ENCODE measurements at places on chromosomes 11 and 22.

GRCh38 chr22:38955926-38956325 is 1.5 kb upstream of the APOBEC3A start:
- DNase-seq, result no peak

- no peak for DNase-seq
These were observed 8.6 kb upstream of the CRYBB2 start for GRCh38 chr22:25210793-25211192.

DNA sequence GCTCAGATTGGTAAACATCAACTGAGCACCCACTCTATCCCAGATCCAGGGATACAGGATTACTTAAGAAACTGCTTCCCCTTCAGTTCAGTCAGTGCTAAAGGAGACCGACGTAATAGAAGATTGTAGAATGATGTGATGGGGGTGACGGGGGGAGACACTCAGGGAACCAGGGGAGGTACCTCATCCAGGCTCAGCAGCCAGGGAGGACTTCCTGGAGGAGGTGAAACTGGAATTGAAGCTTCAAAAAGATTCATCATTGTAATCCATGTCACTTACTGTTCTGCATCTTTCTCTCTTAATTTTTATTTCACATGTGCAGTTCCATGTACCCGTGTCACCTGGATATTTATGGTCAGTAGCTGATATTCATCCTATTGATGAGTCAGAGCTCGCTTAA is 19.1 kb upstream of the TEF start:
- DNase-seq, result no peak

DNA sequence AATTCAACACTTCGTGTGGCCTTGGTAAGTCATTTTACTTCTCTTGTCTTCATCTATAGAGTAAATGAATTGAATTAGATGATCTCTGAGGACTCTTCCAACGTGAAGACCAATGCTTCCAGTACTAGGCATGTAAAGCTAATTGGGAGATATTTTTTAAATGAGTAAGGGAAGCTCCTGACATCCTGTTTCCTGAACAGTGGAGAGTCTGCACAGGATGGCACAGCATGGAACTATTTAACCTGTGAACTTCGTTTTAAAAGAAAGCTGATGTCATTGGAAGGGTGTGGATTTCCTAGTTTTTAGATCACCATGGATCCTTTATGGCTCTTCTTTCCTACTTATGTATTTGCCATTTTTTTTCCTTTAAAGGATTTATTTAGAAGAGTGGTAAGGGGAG is 48.4 kb upstream of the HSD17B12 start:
- no peak for DNase-seq

- DNase-seq, result no peak
These were observed 844 bp downstream of the APOL6 start for GRCh38 chr22:35649026-35649553.

DNA sequence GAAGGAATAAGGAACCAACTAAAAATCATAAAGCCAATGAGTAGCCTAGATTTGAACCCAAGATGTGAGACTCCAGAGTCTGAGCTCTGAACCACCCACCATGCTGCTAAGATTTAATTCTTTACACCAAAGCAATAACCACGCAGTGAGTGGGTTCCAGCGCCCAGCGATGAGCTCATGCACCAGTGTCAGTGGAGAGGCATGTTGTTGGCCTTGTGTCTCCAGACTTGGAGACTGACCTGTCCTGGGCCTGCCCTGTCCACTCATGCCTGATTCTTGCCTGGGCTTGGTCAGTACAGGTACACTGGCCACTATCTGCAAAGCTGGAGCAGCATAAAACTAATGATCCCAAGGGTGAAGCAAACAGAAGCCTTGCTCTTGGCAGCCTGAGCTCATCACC is 53.9 kb upstream of the TIMP3 start:
- no peak for DNase-seq

DNA sequence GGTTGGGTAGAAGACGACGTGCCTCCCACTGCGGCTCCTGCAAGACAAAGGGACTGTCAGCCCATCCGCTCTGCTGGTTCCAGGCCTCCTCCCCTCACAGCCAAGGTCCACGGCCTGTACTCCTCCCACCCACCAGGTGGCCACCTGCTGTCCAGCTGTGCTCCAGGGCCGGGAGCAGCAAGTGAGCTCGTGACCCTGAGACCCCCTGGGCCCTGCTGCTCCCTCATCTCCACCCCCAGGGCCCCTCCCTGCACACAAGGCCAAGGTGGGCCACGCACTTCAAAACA is 27.4 kb downstream of the TSPAN4 start:
- no peak for DNase-seq

DNA sequence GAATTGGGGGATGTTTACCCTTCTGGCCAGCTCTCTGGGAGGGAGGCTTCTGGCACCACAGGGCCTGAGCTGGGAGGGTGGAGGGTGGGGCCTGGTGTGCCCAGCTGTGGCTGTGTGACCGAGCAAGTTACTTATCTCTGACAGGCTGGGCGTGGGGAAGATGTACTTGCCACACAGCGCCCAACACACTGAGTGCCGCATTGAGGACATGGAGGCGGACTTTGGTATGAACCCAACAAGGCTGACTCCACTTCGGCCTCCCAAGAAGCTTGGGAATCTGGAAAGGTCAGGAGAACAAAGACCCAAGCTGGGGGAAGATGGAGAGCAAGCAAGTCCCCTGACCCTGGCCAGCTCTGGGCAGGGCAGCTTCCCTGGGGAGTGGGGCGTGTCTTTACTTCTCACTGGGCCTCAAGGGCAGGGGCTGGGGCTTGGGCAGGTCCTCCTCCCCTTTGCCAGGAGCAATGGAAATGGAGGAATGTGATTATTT is 2.4 kb upstream of the MGAT3 start:
- DNase-seq, result no peak

- no peak for DNase-seq
These were observed 148.3 kb upstream of the THY1 start for GRCh38 chr11:119571311-119571710.

DNA sequence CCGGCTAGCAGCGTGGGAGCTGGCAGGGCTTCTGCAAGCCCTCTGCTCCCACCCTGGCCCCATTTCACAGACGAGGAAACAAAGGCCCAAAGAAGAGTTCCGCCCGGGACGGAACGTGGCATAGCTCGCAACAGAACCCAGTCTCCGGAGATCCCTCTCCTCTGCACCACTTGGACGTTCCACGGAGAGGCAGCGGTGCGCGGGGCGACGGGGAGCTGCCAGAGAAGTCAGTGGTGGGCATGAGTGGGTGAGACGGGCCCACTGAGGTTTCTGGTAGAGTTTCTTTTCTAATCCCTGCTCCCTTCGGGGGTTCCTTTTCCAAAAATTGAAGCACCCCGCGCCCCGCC is 554 bp upstream of the NECTIN1 start:
- no peak for DNase-seq

- no peak for DNase-seq
These were observed 49.1 kb upstream of the LRRC32 start for GRCh38 chr11:76719686-76720085.

DNA sequence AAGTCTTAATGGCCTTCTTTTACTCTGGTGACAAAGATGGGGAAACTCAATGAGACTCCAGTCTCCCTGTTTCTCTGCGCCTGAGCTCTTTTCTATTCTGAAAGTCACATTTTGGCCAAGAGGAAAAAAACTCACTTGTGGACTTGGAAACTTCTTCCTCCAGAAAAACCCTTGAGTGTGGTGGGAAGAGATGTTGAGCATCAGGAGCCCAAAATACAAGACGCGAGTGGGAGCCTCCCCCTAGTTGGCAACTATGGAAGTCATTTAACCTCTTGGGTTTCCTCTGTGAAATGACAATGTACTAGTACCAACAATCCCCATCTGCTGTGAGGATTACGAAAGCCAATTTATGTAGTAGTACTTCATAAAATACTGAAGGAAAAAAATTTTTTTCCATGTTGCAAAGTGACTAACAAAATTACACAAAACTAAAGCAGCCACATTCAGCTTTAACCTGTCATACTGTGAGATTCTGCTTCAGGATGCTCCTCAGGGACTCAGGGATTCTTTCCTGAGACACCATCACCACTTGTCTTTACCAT is 524 bp upstream of the SLC25A17 start:
- no peak for DNase-seq

GRCh38 chr11:132818951-132819350 is 713.4 kb downstream of the OPCML start:
- DNase-seq, result no peak

GRCh38 chr11:80816454-80816847 is 1375.6 kb upstream of the TENM4 start:
- DNase-seq, result no peak

DNA sequence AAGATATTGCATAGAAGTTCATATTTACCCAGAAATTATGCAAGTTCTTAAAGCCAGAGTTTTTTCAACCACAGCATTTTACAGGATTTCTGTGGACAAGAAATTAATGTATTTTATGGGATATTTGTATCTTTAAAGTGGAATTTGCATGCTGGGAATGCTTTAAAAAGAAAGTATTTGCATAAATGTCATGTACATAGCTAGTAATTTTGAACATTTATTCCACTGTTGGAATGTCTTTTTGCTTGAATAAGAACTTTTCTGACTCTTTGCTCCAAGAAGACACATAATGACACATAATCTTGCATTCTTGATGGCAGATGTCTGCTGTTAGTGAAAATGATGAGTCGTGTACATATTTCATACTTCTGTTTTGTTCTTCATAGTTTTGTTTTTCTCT is 66.6 kb downstream of the ATXN10 start:
- no peak for DNase-seq

DNA sequence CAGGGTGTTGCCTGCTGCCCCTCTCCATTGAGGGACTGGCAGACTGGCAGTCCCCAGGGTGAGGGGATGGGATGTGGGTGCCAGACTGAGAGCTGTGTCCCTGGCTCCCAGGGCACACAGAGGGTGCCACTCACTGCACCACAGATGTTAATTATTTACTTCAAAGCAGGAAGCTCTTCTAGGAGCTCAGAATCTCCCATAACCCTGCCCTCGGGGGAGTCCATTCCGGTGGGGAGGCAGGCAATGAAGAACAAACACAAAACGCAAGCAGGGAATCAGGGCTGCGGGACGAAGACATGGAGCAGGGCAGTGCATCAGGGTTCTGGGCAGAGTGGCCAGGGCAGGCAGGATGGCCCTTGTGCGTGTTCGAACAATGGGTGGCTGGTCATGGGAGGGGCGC is 24.4 kb upstream of the FLRT1 start:
- DNase-seq, result no peak

GRCh38 chr11:41497974-41498373 is 38.5 kb upstream of the LRRC4C start:
- DNase-seq, result no peak

DNA sequence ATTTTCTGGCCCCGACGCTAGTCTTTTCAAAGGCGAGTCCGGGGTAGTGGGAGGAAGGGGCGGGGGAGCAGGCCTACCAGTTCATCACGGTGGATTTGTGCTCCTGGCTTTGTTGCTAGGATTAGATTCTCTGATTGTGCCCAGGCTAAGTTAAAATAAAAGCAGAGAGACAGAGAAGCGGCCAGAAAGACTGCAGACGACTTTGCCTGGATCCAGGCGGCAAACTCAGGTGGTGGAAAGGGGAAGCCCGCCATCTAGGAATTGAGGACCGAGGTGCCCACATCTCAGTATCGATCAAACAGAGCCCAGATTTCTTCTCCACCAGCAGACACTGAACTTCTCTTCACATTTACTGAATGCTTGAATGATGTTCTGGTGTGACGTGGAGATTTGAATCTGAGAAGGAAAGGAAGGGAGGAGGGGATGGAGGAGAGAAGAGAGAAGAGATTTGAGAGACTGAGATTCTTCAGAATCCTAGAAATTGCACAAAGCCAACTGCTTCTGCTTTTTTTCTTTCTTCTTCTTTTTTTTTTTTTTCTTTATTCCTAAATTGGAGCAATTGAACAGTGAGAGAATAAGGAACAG is 2.7 kb downstream of the FAT3 start:
- DNase-seq, result no peak

DNA sequence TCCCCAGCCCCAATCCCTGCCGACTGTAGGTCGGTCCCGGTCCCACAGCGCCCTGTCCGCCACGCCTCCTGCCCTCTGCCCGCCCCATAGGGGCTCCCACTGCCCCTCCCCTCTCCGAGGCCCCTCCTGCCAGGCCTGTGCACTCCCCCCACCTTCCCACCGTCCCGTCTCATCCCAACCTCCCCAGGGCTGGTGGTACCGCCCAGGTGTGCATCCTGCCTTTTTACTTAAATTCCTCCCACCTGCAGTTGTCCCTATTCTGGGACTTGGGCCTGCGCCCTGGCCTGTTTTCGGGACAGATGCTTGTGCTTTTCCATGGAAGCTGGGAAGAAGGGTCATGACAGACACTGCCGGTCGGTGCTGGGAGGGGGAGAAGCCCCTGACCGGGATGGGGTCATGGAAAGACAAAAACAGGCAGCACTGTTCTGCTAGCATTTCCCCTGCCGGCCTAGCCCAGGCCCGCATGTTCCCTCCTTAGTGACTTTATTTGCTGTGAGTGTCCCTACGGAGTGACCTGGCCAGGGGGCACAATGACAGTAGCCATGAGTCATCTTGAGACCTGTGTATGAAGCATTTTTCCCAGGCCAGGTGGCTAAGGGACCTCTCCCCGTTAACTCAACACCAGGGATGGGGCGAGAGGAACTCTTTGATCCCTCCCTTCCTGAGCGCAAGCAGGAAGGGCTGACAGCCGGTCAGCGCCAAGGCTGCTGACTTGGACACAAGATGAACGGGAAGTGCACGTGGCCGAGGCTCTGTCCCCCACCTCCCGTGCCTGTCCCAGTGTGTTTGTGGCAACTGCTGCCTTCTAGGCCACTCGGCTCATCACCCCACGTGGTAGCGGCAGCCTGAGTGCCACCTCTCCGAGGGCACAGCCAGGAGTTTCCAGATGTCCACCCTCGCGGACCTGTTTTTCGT is 7.1 kb downstream of the TBX1 start:
- no peak for DNase-seq

- no peak for DNase-seq
These were observed 308.7 kb upstream of the ZC3H12C start for GRCh38 chr11:109784536-109784935.

GRCh38 chr11:89667001-89667400 is 43.1 kb upstream of the TRIM77 start:
- no peak for DNase-seq

DNA sequence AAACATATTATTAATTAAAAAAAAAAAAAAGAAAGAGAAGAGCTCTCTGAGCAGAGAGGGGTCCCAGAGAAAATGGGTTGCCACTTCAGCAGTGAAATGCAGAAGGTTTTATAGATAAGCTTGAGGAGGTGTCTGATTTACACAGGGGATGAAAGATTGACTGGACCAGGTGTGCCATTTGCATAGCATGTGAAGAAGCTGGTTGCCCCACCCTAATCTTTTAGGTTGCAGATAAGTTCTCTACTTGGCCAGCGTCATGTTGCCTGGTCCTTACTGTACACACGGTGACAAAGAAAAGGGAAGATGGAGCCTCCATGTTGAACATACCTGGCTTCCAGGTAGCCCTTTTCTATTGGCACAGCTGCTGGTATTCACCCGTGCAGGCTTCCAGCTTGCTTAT is 41.4 kb downstream of the MS4A2 start:
- DNase-seq, result no peak
